GM18507 (cell line): ENCODE measurements at places on chromosomes 11 and 22.
A peak's percentile ranks its signal among the peaks of the same experiment; 100 is the strongest.

GRCh38 chr11:76801736-76802135, 18.6 kb downstream of the TSKU start:
- no peak for DNase-seq

DNA sequence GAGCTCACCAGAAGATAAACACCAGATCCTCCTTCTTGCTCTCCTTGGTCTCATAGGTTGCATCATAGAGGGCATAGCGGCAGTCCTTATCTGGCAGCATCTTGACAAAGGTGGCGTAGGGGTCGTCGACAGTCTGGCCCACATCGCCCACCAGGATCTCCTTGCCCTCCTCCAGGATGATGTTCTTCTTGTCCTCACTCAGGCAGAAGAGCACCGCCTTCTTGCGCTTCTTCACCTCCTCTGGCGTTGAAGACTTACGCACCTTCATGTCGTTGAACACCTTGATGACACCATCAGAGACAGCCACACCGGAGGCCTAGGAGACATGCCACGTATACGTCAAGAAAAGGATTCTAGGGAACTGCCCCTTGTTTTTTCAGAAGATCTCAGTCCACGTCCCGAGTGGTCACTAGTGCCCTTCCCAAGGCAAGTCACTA, 2.0 kb downstream of the CFL1 start:
- no peak for DNase-seq

- DNase-seq, result peak; percentile 87
Measured at GRCh38 chr22:26610072-26610958, 7.5 kb downstream of the CRYBB1 start.

GRCh38 chr11:227824-228379, 8.2 kb downstream of the SIRT3 start:
- DNase-seq, result no peak

DNA sequence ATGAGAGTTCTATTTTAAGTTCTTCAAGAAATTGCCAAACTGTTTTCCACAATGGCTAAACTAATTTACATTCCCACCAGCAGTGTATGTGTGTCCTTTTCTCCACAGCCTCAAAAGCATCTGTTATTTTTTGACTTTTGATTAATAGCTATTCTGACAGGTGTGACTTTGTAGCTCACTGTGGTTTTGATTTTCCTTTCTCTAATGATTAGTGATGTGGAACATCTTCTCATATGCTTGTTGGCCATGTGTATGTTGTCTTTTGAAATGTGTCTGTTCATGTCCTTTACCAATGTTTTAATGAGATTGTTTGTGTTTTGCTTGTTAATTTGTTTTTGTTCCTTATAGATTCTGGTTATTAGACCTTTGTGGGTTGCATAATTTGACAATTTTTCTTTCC, 18.0 kb upstream of the RAB38 start:
- DNase-seq, result no peak

- DNase-seq, result no peak
Measured at GRCh38 chr11:22341588-22341931, 3.4 kb downstream of the SLC17A6 start.

- no peak for DNase-seq
Measured at GRCh38 chr11:118241764-118242098, 10.4 kb downstream of the MPZL3 start.

GRCh38 chr11:74672956-74673692, 58.1 kb downstream of the CHRDL2 start:
- DNase-seq, result no peak

GRCh38 chr22:47460861-47461260, 698.4 kb downstream of the TBC1D22A start:
- no peak for DNase-seq

GRCh38 chr11:5345831-5346230, 2.5 kb upstream of the OR51B5 start:
- DNase-seq, result no peak

DNA sequence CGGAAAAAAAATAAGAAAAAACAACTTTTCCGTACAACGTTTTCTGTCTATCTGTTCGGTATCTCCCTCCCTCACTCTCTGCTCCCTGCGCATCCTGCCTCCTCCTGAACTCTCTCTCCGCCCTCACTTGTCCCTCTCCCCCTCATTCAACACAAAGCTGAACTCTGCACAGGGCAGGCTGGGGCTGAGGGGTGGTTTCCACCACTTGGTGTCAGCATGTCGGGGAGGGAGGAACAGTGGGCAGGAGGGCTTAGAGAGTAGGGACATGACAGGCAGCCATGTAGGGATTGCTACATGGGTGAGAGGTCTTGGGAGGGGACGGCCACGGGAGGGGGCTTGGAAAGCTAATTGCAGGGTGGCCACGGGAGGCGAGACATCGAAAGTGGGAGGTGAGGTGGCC, 17.6 kb downstream of the SLC22A12 start:
- no peak for DNase-seq

DNA sequence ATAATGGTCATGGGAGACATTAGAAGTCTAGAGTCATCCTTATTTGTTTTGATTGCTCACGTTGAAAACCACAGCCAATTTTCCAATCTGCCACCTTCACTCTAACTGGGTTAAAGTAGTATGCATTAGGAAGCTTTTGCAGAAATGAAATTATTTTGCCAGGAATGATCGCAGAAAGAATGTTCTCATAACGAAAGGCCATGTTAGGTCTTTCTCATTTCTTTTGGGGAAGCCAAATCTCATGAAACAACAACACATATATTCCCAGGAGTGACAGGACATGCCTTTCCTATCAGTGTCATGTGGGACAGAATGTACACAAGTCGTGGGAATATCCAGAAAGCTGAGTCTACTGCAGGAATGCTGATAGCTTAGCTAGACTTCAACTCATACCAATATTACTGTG, 386.3 kb downstream of the AASDHPPT start:
- no peak for DNase-seq

DNA sequence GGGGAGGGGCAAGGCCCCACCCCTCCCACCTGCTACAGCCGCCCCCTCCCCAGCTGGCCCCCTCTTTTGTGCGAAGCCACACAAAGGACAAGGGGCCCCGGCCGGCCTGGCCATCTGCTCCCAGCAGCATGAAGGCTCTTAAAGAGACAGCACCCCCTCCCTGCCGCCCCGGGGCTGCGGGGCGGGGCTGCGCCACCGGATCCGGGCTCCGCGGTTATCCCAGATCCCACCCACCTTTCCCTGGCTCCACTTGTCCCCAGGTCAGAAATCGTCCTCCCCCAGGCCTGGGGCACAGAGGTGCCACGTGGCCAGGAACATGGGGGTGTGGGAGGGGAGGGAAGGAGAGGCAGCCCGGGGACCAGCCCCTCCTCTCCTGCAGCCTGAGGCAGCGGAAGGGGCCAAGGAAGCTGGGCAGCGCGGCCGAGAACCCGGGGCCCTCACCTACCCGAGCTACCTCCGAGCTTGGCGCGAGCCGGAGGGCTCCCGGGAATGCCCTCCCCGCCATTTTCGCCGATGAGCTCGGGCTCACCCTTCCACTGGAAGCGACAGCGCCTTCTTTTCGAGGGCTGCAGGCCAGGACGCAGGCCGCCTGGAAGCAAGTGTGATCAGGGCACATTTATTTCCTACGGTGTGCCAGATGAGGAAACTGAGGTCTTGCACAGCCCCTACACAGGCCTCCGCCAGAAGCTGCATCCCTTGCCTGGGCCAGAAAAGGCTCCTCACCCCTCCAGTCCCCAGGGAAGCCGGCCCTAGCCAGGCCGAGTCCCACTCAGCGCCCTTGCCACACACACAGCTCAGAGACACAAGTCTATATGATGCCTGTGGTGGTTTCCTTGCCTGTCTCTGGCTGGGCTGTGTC, 2.5 kb upstream of the RCOR2 start:
- DNase-seq, result no peak

DNA sequence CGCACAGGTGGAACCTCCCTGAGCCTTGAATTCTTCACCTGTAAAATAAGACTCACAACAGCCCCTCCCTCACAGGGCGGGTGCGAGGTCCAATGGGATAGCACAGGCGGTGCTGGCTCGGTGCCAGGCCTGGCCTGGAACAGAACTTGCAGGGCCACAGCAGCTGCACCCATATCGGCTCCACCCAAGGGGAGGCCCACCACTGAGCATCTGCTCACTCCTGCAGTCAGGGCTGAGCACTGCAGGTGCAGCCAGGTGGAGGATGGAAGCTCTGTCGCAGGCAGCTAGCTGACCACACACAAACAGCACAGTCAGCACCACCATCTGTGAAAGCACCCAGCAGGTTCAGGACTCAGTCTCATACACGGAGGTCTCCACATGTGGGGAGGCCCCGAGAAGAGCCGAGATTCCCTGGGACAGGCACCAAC, 19.6 kb downstream of the VPS37C start:
- no peak for DNase-seq

DNA sequence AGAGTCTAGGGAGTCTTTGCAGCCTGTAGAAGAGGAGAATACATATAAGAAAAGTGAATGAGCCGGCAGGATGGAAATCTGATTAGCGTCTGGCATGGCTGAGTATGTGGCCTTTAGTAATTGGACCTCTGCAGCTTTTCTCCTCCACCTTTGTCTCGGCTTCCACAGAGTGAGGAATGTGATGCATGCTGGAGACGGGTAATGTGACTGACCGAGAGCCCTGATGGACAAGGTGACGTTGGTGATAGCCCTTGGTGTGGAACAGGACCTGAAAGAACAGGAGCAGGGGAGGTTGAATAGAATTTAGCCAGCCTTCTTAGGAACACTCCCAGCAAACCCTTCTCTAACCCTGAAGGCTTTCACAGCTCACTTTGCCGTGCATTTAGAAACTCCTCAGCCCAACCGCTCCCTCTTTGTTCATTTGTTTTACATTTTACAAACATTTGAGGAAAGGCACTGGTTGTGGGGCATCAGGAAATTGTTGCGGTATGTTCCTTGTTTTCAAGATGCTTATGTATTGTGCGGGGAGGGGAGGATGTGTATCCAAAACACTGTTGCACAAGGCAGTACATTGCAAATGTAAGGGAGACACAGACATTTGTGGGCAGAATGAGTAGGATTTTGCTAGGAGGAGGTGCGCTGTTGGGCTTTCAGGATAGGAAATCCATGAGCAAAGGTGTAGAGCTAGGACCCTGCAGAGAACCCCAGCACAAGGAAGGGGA, 6.9 kb downstream of the GTPBP1 start:
- no peak for DNase-seq

- DNase-seq, result no peak
Measured at GRCh38 chr11:43589601-43590250, 90.8 kb upstream of the HSD17B12 start.

GRCh38 chr11:124891373-124891861, 6.2 kb downstream of the ROBO4 start:
- no peak for DNase-seq

DNA sequence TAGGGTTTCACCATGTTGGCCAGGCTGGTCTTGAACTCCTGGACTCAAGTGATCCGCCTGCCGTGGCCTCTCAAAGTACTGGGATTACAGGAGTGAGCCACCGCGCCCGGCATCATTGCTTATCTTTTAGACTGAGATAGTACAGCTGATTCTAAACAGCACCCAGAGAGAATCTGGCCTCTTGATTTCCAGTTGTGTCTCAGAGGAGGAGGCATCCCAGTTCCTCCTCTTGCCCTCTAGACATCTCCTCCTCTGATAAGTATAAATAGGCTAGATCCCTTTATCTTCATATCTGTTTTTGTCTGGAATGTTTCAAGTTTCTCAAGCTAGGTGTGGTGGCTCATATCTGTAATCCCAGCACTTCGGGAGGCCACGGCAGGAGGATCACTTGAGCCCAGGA, 7.0 kb downstream of the MARK2 start:
- no peak for DNase-seq

GRCh38 chr11:8584511-8584910, 9.5 kb downstream of the STK33 start:
- no peak for DNase-seq

DNA sequence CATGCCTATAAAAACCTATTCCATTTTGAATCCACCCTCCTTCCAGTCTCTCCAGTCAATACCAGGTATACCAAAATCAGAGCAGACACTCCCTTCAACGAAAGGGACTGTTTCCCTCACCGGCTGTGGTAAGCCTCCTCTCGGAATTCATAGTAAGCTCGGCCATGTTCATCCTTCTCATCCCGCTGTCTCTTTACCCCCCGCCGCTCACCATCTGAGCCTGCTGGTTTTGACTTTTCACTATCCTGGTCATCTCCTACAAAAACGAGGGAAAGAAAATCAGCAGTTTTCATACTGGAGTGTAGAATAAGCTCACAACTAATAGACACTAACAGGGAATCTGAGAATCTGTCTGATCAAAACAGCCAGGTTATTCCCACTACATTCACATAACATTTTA, 3.1 kb downstream of the HNRNPUL2 start:
- no peak for DNase-seq

GRCh38 chr11:63845303-63845702, 6.4 kb downstream of the MARK2 start:
- no peak for DNase-seq

DNA sequence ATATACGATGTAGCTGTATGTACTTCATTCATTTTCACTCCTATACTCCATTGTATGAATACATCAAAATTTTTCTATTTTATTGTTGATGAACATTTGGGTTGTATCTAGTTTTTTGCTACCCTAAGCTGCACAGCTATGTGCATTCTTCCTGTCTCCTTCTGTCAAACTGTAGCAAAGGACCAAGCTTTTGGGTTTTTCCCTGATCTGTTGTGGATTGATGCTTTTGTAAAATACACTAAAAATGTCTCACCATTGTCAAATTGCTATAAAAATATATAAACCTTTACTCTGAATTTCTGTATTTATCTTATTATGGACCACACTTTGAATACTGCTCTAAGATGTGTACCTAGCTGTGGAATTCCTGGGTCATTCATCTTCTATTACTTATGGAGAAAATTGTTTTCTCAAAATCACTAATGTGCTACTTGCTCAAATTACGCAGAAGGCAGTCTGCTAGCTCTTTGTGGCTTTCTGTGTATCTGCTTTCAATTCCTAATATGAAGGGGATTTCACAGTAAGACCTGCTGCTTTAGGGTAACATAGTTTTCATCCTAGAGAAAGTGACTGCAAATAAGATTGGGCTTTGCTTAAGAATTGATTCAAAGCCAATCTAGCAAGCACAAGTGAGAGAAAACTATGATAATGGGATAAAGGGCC, 123.4 kb downstream of the CYP2R1 start:
- no peak for DNase-seq

GRCh38 chr11:78428266-78428636, 10.6 kb upstream of the GAB2 start:
- no peak for DNase-seq

- no peak for DNase-seq
Measured at GRCh38 chr11:131299598-131300438, 70.6 kb upstream of the NTM start.

GRCh38 chr11:17531071-17531600, 13.1 kb downstream of the USH1C start:
- no peak for DNase-seq

DNA sequence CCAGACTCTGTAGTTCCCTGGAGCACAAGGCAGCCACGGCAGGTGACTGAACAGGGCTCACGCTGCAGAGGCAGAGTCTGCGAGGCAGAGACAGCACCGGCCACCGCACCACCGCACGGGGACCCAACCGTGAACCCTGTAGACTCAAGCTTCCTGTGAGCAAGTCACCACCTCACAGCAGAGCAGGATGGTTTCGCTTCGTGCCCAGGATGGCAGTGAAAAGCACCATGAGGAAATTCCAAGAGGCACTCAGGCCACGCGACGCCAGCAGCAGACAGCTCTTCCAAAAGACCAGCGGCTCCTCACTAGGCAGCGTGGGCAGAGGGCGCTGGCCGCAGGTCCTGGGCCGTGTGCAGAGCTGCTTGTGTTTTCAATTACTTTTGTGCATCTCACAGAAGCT, 24.5 kb downstream of the BRD1 start:
- DNase-seq, result no peak

- no peak for DNase-seq
Measured at GRCh38 chr22:48874956-48875355, 952.7 kb downstream of the BRD1 start.

- DNase-seq, result no peak
Measured at GRCh38 chr11:10486161-10486840, 31.2 kb downstream of the AMPD3 start.
